Type B pancreatic cell (in vitro differentiated cells): ENCODE measurements at places on chromosomes 12 and 14. TPM values are rescaled to one million over a fixed set of nuclear protein-coding genes. Genes with fewer than 3 reads are reported as not detected.

DNA sequence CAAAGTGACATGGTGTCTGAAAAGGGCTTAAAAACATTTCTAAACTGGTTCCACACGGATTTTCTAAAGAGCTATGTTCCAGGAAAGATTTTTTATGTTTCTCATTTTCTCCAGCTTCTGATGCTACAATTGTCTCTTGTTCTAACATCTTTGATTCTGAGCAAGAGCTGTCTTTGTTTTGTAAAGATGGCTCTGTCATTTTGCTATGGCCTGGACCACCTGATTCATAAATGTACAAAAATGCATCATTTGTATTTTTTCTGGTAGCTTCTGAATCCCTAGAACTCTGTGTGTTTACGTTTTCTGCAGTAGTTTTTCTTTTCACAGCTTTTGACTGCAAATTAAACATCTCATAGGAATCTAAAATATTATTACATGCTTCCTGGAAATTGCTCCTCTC, 3.2 kb downstream of the MLH3 start:
- no peak for DNase-seq
- H3K27ac ChIP-seq: no peak overlapping the region
- peaks cover 3% of the 10 kb centered on the region for H3K27me3 ChIP-seq
- H3K4me1 ChIP-seq: peaks cover 18% of the 10 kb centered on the region
- no peak overlapping the region for H3K4me3 ChIP-seq

DNA sequence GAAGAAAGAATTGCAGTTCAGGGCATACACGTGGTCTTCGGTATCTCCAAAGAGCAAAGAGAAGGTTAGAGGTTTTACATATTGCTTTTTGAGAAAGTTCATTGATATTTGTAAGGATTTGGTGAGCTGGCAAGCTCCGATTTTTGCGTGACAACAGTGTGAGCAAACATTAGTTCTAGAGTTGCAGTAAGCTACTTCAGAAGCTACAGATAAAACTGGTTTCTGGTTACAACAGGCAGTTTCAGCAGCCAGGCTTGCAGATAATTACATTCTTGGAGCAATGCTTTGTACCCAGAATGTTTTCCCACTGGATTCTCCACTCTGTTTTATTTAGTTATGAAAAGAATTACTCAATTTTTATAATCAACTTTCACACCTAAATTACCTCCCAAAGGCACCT, 28.2 kb downstream of the KLRK1 start:
- H3K4me1 ChIP-seq: peaks cover 5% of the 10 kb centered on the region
- peak overlapping the region; percentile 53 for H3K4me3 ChIP-seq
- DNase-seq: no peak
- H3K27ac ChIP-seq: no peak overlapping the region

DNA sequence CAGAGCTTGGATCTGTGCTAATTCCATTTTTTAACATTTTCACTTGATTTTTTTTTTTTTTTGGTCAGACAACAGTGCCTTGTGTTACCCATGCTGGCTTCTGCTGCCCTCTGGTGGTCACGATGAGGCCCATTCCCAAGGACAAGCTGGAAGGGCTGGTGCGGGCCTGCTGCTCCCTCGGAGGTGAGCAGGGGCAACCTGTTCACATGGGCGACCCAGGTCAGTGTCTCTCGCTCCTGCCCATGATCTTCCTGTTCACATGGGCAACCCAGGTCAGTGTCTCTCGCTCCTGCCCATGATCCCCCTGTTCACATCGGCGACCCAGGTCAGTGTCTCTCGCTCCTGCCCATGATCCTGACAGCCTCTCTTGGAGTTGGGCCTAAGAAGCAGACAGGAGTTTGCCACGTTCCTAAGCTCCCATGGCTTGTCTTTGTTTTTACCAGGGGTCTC, 59.4 kb downstream of the DGLUCY start:
- H3K27me3 ChIP-seq: no peaks in the 10 kb centered on the region
- peaks cover 9% of the 10 kb centered on the region for H3K4me1 ChIP-seq
- H3K36me3 ChIP-seq: peaks cover 8% of the 10 kb centered on the region
- DNase-seq: peak; percentile 84
- no peak overlapping the region for H3K4me3 ChIP-seq

DNA sequence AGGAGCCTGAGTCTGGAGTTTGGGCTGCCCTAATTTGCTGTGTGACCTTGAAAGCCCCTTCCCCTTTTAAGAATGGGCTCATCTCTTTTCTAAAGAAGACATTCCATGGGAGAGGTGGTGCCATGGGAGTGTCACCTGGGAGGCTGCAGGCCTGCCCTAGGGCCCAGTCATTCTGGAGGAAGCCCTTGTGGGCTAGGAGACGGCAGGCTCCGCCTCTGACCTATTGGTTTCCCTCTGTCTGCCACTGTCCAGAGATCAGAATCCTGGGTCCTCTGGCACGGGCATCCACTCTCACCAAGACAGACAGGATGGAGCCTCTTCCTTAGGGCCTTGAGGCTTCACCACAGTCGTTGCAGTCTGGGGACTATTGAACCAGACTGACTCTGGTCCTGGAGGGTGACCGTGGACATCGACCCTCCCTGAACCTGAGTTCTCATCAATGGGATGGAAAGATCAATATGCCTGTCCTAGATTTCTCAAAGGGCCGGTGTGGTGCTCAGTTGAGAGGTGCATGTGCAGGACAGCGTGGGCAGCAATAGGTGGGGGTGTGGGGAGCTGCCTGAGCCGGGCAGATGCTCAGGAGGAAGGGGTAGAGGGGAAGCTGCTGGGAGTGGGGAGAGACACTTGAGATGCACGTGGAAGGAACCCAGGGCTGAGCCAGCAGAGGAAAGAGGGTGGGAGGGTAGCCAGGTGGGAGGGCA, 12.2 kb upstream of the CLMN start:
- no peaks in the 10 kb centered on the region for H3K27me3 ChIP-seq
- H3K27ac ChIP-seq: no peak overlapping the region
- H3K4me3 ChIP-seq: no peak overlapping the region
- no peaks in the 10 kb centered on the region for H3K36me3 ChIP-seq

DNA sequence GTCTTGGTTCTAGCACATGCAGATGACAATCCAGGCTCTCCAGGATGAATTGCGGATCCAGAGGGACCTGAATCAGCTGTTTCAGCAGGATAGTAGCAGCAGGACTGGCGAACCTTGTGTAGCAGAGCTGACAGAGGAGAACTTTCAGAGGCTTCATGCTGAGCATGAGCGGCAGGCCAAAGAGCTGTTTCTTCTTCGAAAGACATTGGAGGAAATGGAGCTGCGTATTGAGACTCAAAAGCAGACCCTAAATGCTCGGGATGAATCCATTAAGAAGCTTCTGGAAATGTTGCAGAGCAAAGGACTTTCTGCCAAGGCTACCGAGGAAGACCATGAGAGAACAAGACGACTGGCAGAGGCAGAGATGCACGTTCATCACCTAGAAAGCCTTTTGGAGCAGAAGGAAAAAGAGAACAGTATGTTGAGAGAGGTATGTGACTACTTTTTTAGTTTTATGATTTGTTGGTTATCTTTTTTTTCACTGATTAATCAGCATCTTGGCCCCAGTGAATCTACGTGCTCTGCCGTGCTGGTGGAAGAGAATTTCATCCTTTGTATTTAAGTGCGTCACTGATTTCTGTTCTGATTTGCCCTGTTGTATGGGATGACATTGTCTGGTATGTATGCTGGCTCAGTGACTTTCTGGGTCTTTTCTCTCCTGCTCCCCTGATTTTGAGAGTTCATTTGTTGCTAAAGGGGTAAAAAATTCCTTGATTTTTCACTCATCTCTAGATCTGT, 92.3 kb downstream of the ERC1 start:
- peak overlapping the region; percentile 58 for H3K4me3 ChIP-seq
- peak overlapping the region; percentile 72 for H3K27ac ChIP-seq
- H3K4me1 ChIP-seq: peaks cover 14% of the 10 kb centered on the region
- H3K36me3 ChIP-seq: peaks cover 3% of the 10 kb centered on the region

FBLN5 gene
- 1.9 and 14.1 TPM in 2 replicates for total RNA-seq

- no peak overlapping the region for H3K27ac ChIP-seq
- DNase-seq: no peak
- no peaks in the 10 kb centered on the region for H3K36me3 ChIP-seq
Observed at GRCh38 chr14:96407935-96408570, 16.1 kb downstream of the AK7 start.

MYRFL gene
- total RNA-seq: 0.43 and 2.5 TPM in 2 replicates

DNA sequence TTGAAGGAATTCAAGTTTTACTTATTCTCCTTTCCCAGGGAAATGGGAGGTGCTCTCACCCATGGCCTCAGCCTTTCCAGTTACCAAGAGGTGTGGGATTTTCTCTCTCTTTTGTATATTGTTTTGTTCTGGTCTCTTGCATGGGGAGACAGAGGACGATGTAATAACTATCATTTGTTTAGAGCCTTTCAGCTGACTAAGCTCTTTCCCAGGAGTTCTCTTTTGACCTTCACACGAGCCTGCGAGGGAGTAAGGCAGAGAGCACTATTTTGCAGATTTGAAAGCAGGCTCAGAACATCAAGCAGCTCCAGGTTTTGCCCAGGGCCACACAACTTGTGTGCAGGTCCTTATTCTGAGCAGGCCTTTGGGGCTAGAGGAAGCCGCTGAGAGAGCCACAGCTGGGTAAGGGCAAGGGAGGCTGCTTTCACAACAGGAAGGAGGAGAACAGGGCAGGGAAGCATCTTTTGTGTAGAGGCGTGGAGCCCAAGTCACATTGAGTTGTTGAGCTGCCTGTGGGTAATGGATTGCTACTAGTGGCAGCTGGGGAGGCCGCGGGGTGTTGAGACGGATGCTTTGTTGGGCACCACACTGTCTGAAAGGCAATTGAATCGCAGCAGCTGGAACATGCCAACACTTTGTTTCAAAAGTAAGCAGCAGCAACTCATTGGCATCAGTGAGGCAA, 116.2 kb downstream of the PRMT8 start:
- peaks cover 59% of the 10 kb centered on the region for H3K27me3 ChIP-seq
- no peak overlapping the region for H3K4me3 ChIP-seq
- peaks cover 17% of the 10 kb centered on the region for H3K4me1 ChIP-seq
- DNase-seq: no peak
- H3K36me3 ChIP-seq: peaks cover 10% of the 10 kb centered on the region
- no peak overlapping the region for H3K27ac ChIP-seq

DNA sequence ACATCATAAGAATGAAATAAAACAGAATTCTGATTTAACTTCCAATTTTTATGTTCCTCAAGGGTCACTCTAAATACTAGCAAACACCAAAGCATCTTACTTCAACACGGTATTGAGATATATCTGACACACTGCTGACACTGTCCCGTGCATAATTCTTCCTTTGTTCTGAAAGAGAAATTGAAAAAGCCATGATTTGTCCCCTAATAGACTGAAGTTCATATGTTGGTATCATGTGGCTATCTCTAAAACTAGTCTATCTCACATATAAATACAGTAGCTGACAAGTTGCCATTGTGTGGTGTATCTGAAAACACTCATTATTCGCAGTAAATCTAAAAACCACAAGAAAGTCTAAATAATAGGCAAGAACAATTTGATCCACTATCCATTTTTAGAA, 118.4 kb downstream of the EPS8 start:
- H3K27me3 ChIP-seq: no peaks in the 10 kb centered on the region
- no peak for DNase-seq
- no peak overlapping the region for H3K4me3 ChIP-seq

GRCh38 chr14:35215110-35215813, 76.9 kb upstream of the PSMA6 start:
- H3K27me3 ChIP-seq: no peaks in the 10 kb centered on the region
- DNase-seq: no peak
- no peak overlapping the region for H3K4me3 ChIP-seq
- peak overlapping the region; percentile 84 for H3K27ac ChIP-seq
- peaks cover 1% of the 10 kb centered on the region for H3K36me3 ChIP-seq
- H3K4me1 ChIP-seq: peaks cover 5% of the 10 kb centered on the region

- H3K4me3 ChIP-seq: no peak overlapping the region
- no peaks in the 10 kb centered on the region for H3K4me1 ChIP-seq
- H3K27me3 ChIP-seq: peaks cover 63% of the 10 kb centered on the region
- H3K36me3 ChIP-seq: peaks cover 35% of the 10 kb centered on the region
- H3K27ac ChIP-seq: no peak overlapping the region
Observed at GRCh38 chr12:27960821-27961220, 11.7 kb downstream of the PTHLH start.

GRCh38 chr14:91961297-91962220, 14.1 kb upstream of the FBLN5 start:
- H3K27me3 ChIP-seq: no peaks in the 10 kb centered on the region
- H3K4me3 ChIP-seq: no peak overlapping the region

- H3K4me1 ChIP-seq: no peaks in the 10 kb centered on the region
- H3K4me3 ChIP-seq: no peak overlapping the region
- no peak for DNase-seq
Observed at GRCh38 chr12:109261087-109261486, 48.0 kb downstream of the FOXN4 start.

GRCh38 chr14:76391981-76392690, 16.2 kb downstream of the ESRRB start:
- H3K4me3 ChIP-seq: no peak overlapping the region
- no peak overlapping the region for H3K27ac ChIP-seq
- peaks cover 17% of the 10 kb centered on the region for H3K4me1 ChIP-seq

GRCh38 chr14:75987201-75987970, 1.8 kb downstream of the IFT43 start:
- H3K27me3 ChIP-seq: no peaks in the 10 kb centered on the region
- peaks cover 19% of the 10 kb centered on the region for H3K4me1 ChIP-seq
- peaks cover 5% of the 10 kb centered on the region for H3K36me3 ChIP-seq
- no peak overlapping the region for H3K27ac ChIP-seq
- peak overlapping the region; percentile 22 for H3K4me3 ChIP-seq
- no peak for DNase-seq

- no peaks in the 10 kb centered on the region for H3K4me1 ChIP-seq
- no peak overlapping the region for H3K27ac ChIP-seq
- H3K27me3 ChIP-seq: peaks cover 2% of the 10 kb centered on the region
- DNase-seq: no peak
- no peaks in the 10 kb centered on the region for H3K36me3 ChIP-seq
Observed at GRCh38 chr12:58148405-58148804, 207.0 kb downstream of the ATP23 start.

DNA sequence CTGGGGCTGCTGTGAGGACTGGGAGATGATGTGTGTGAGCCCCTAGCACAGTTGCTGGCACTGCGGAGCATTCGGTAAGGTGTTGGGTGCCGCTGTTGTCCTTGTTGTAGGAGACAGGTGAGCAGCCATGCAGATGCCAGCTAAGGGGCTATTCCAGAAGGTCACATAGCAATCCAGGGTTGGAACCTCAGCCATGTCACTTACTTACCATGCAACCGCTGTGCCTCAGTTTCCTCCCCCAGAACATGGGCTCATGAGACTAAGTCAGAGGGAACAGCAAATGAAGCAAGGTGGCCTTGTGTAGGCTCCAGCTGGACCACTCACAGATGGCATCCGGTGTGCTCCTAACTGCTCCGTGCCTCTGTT, 13.2 kb downstream of the DTX1 start:
- no peak overlapping the region for H3K27ac ChIP-seq
- peaks cover 39% of the 10 kb centered on the region for H3K27me3 ChIP-seq
- H3K4me3 ChIP-seq: no peak overlapping the region

GRCh38 chr12:11765421-11765816, 115.9 kb downstream of the ETV6 start:
- peaks cover 38% of the 10 kb centered on the region for H3K36me3 ChIP-seq
- no peak for DNase-seq
- H3K4me3 ChIP-seq: no peak overlapping the region
- peaks cover 28% of the 10 kb centered on the region for H3K4me1 ChIP-seq
- H3K27ac ChIP-seq: peak overlapping the region; percentile 80

DNA sequence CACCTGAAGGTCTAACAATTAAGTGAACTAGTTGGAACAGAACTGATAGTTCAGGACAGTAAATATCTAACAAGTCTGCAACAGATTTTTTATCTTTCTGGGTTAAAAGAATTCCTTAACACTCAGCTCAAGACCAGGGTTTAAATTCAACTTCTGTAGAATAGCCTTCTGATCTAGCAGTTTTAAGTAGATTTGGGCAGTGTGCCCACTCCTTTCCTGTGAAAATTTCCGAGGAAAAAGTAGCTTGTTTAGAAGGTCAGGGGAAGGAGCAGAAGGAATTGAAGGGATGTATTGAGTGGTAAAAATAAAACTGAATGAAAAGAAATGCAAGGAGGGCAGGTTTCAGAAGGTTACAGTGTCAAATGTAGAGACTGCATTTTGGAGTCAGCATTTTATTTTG, 45.8 kb downstream of the ATL1 start:
- H3K4me1 ChIP-seq: no peaks in the 10 kb centered on the region
- H3K27ac ChIP-seq: no peak overlapping the region
- H3K27me3 ChIP-seq: no peaks in the 10 kb centered on the region
- H3K36me3 ChIP-seq: no peaks in the 10 kb centered on the region
- no peak overlapping the region for H3K4me3 ChIP-seq
